ENCODE measurements at places on chromosomes 4 and X.

DNA sequence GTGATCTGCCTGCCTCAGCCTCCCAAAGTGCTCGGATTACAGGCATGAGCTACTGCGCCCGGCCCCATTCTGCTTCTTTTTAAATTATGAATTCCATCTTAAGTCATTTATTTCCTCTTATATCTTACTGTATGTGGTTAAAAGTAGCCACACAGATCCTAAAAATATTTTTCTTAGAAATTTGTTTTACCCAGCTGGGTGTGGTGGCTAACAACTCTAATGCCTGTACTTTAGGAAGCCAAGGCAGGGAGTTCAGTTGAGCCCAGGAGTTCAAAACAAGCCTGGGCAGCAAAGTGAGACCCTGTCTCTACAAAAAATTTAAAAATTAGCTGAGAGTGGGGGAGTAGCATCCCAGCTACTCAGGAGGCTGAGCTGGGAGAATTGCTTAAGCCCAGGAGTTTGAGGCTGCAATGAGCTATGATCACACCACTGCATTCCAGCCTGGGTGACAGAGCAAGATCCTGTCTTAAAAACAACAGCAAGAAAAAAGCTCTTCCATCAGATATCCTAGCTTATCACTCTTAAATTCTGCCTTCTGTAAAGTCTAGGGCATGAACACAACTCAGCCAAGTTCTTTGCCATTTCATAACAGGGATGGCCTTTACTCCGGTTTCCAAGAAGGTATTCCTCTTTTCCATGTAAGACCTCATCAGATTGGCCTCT is 15.1 kb upstream of the AFF1 start:
- DNase-seq: no peak

DNA sequence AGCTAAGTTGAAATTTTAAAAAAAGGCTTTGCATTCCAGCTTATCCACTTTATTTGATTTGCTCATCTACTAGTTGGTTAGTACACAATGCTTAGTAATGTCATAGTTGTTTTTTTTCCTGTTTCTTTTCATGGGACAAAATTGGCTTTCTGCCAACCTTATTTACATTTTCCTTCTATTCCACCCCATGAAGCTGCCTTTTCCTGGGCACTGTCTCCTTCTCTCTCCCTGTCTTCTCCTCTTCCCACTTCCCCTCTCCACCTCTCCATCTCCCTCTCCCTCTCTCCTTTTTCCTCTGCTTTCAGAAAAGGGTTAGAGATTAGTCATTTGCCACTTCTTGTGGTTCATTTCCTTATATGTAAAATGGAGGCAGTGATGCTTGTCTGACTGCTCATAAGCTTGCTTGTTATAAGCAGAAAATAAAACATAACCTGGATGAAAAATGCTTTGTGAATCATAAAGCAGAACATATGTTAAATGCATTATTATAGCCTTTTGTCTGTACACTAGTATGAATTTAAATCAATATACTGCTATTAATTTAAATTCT is 181.9 kb downstream of the CEP135 start:
- DNase-seq: no peak

DNA sequence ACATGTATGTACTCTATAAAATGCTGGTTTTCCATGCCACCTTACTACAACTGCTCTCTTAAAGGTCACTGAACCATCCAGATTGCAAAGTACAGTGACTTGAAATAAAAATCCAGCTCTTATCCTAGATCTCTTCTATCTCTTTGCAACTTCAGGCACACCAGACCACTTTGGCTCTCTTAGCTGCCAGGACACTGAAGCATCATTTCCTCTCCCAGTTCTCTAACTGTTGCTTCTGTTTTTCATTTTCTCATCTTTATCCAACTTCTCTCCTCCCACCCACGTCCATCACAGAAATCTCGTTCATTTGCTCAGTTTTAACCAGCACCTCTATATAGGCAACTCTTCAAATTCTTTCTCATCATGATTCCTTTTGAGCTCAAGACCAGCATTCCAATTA is 74.3 kb downstream of the METTL14 start:
- DNase-seq: no peak

DNA sequence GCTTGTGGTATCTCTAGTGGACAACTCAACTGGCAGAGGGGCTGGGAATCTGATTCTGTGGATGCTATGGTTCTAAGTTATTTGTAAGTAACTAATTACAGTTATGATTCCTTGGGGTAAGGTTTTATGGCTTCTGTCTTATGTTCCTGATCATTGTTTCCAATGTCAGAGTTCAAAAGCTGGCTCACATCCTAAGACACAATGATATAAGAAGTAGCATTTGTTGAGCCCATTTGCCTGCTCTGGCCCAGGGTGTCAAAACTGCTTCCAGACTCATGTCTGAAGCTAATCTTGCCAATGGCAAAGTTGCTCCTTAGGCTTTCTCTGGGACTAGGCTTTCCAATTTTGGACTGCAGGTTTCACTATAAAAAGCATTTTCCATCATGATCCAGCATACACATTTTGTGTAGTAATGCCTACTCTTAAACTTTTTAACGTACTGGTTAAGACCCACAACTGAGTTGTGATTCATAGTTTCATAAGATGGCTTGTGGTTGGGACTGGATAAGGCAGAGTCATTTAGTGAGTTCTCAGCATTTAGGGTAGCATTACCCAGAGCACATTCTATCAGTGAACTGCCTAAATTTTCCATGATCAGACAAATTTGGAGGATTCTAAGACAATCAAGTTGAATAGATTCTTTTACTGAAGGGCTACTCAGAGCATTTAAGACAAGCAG is 50.0 kb downstream of the CCNI start:
- DNase-seq: no peak

DNA sequence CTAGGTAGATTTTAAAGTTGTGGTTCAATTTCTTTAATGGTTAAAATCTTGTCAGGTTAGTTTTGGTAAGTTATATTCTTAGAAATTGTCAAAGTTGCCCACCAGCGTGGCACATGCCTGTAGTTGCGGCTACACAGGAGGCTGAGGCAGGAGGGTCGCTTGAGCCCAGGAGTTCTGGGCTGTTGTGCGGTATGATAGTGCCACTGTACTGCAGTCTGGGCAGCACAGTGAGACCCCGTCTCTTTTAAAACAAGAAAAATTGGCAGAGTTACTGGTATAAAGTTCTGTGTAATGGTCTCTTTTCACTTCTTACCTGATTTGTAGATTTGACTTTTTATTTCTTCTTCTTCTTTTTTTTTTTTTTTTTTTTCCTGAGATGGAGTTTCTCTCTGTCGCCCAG is 64.4 kb downstream of the FAM193A start:
- no peak for DNase-seq

All from CD4-positive, alpha-beta T cell treated with Interleukin-10 for 1 hour (primary cell).